ENCODE measurements at places on chromosomes 1 and 21. TPM values are rescaled to one million over a fixed set of nuclear protein-coding genes. Genes with fewer than 3 reads are reported as not detected.

Gene PTPN14
- total RNA-seq, result 39.4 TPM

Gene ERVH48-1
- not detected for total RNA-seq

Gene PDIK1L
- 12.3 TPM for total RNA-seq

Gene POU3F1
- total RNA-seq, result not detected

Gene ADAMTS4
- total RNA-seq, result under 0.01 TPM

Gene ETNK2
- total RNA-seq, result 15.6 TPM

Gene LSS
- total RNA-seq, result 32.0 TPM

Gene GPATCH4
- 15.9 TPM for total RNA-seq

Gene ATP6V1G3
- total RNA-seq, result not detected

Gene BGLAP
- total RNA-seq, result not detected

Gene DISC1
- 4.0 TPM for total RNA-seq
